ENCODE measurements at places on chromosomes 6 and 20. TPM values are rescaled to one million over a fixed set of nuclear protein-coding genes. Genes with fewer than 3 reads are reported as not detected.

SLC16A10 gene
- 6.2 TPM for total RNA-seq

CALHM5 gene
- 0.45 TPM for total RNA-seq

TBX18 gene
- total RNA-seq = 0.47 TPM

SIRPG gene
- not detected for total RNA-seq

TGM2 gene
- total RNA-seq = 1.2 TPM

SFTA2 gene
- not detected for total RNA-seq

PGC gene
- total RNA-seq = not detected

SPATS1 gene
- total RNA-seq = not detected

PLCB1 gene
- 13.7 TPM for total RNA-seq

EMILIN3 gene
- 7.5 TPM for total RNA-seq

TUBB2B gene
- total RNA-seq = 665 TPM

PTCHD4 gene
- total RNA-seq = 1.4 TPM

LST1 gene
- total RNA-seq = not detected

SPDEF gene
- 0.12 TPM for total RNA-seq

MROH8 gene
- total RNA-seq = 7.6 TPM

GPR6 gene
- not detected for total RNA-seq
